ENCODE measurements at places on chromosomes 5 and 9.

DNA sequence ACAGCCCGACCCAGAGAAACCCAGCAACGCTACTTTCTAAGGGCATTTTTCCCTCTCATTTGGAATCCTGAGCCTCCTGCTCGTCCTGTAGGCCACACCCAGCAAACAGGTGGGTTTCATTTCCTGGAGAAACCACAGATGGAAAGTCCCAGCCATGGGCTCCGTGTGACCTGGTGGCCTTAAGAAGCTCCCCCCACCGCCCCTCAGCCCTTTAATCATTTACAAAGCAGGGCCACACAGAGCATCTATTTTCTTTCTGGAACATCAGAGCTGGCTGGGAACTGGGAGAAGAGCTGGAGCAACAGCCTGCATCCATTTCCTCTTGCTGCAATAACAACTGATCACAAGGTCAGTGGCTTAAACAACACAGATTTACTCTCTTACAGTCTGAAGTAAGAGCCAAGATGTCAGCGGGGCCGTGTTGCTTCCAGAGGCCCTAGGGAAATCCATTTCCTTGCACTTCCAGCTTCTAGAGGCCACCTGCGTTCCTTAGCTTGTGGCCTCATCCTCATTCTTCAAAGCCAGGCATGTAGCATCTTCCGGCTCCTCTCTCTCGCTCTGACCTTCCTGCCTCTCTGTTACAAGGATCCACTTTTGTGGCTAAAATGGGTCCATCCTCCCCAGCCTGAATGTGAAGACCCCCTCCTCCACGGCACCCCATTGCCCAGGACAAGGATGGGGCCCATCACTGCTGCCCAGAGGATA is 40.5 kb downstream of the C9orf50 start:
- peak; percentile 66 for DNase-seq

DNA sequence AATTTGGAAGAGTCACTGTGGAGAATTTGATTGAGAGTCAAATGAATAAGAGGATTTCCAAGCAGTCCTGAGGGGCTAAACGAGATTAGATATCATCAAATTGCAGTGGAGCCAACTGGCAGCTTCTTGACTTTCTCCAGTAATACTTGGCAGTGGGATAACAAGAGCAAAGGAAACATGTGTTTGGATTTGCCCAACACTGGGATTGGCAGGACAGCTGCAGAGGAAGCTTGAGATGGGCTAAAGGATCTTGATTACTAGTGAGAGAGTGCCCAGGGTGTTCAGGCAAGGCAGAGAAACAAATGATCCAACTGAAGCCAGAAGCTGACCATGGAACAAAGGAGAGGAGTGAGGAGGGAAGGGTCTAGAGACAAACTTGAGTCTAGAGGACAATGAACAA is 356.0 kb upstream of the ISL1 start:
- no peak for DNase-seq

GRCh38 chr5:74927336-74927735 is 61.1 kb upstream of the FAM169A start:
- DNase-seq, result no peak

DNA sequence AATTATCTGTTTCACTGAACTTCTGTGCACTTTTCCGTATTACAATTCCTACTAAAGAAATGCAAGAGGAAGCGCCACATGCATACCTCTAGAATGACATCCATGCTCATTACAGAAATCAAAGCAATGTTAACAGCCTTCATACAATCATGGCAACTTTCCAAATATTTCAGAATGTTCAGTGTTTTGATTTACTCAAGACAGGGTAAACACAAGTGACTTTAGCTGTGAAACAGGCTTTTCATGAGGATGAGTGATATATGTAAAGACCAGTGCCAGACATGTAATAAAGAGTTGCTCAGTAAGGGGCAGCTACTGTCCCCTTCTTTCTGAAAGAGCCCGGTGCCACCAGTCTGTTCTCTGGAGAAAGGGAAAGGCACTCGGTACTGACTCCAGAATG is 4.7 kb downstream of the BOD1 start:
- DNase-seq, result no peak

GRCh38 chr5:127026166-127026565 is 4.2 kb downstream of the MARCHF3 start:
- DNase-seq, result no peak

DNA sequence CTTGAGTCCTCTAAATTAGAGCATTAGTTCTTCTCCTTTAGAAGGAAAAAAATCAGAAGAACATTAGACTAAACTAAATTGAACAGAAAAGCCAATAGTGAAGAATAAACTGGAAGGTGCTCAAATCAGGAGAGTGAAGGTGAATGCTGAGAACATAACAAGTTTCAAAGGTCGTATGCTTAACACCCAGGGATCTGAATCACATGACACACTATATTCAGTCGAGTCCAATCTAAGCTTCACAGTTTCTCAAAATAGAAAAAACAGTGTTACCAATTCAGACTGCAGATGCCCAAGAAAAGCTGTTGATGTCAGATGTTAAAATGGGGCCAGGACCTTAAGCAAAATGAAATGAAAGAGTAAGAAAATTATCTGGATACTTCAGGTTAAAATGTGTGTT is 614.5 kb downstream of the EFNA5 start:
- no peak for DNase-seq

DNA sequence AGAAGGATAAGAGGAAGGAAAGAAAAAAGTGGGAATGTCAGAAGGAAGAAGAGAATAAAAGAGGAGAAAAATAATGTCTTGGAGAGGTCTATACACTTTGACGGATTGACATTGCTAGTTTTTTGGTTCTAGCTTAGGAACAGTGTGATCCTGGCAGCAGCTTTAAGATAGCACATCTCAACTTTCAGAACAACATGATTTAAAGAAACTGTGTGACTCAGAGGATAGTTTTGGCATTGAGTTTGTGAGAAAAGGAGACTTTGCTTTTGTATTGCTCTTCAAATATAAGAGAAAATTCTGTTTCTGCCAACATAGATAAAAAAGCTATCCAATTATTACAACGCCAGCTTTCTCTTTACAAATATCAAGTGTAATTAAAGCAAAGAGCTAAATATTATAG is 260.7 kb upstream of the ARRDC3 start:
- DNase-seq, result no peak

DNA sequence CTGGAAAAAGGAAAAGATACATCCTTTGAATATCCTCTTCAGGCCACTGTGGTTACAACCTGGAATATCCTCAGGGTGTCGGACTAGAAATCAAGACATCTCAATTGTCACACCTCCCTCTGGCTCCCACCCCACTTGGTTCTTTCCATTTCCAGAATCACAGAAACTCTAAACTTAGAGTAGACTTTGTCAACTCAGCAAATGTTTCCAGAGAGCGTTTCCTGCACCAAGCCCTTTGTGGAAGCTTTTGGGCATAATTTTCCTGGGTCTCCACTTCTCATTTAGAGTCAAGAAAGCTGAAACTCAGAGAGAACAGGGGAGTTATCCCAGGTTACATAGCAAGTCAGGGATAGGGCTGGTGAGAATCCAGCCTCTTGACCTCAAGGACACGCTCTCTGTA is 108.8 kb downstream of the ASTN2 start:
- DNase-seq, result no peak

GRCh38 chr9:91354881-91355280 is 6.8 kb downstream of the AUH start:
- no peak for DNase-seq

DNA sequence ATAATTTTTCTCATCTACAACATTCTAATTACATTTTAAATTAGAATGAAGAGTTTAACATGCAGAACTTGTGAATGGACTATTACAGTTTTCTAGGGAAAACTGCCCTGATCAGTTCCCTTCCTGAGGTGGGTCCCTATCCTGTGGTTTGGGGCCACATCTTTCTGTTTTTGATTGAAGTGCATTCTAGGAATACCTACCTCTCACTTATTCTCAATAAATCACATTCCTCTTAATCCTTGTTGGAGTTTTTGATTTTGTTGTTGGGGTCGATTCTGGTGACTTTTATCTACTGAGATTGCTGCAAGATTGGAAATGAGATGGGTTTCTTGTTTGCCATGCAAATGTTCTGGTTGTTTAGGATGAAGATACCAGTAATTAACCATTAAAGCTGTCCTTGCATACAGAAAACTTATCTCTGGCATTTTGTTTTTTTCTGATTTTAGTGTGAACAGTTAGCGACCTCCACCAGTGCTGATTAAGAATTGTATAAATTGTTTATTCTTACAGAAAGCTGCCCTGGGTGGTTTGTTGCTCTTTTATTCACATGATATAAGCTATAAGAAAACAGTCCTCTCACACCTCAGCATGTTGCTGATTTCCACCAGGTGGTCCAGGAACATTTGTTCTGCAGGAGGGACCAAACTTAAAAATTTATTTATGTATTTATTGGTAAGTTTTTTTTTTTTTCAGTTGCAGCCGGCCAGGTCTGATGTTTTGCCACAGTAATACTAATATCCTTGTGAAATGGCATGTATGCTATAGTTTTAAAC is 269.9 kb downstream of the FANCC start:
- DNase-seq, result no peak

- DNase-seq, result no peak
Observed at GRCh38 chr5:137856916-137857862, 10.5 kb upstream of the MYOT start.

- DNase-seq, result no peak
Observed at GRCh38 chr5:80676706-80677105, 21.9 kb upstream of the DHFR start.

DNA sequence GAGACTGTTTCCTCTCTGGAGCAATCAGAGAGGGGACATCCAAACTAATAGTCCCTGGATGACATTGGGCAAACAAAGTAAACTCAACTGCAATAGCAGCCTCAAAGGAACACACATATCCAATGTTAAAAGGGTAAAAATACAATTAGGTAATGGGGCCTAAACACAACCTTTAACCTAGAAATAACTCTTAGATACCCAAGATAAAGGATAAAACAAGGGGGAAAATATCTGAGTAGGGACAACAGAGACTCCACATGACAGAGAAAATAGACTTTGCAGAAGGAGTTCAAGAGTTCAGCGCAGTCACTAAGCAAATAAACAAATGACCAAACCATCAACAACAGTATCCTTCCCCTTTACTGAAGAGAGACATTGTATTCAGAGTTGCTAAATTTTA is 149.3 kb downstream of the FBXO4 start:
- no peak for DNase-seq

GRCh38 chr5:137356127-137356526 is 143.0 kb downstream of the SPOCK1 start:
- DNase-seq, result no peak

DNA sequence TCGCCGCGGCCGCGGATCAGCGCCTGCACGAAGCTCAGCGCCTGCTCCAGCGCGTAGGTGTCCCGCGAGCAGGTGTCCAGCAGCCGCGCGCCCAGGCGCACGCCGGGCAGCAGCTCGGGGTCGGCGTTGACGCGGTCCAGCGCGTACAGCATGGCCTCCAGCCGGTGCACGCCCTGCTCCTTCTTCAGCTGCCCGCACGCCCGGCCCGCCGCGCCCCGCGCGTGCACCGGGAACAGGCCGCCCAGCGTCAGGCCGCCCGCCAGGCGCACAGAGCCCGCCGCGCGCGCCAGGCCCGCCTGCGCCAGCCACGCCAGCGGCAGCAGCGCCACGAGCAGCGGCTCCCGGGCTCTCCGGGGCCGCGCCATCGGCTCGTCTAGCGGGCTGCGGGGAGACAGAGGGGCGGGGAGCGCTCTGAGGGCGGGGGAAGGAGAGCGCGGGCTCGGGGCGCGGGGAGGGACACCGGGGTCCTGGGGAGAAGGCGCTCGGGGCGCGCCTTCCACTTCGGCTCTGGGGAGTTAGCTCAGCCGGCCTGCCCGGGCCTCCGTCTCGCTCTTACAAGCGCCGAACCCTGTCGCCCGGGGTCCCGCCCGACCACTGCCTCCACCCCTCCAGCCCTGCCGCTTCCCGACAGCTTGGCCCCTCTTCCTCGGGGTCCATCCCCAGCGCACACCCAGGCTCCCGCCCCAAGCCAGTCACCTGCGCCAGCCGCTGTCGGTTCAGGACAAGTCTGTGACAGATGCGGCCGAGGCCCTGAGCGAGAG is at the start of gene GRM6:
Gene GRM6, minus strand, starts transcription at position 741 of the 761 bp plus-strand sequence. Its CDS starts 376 bp downstream, at position 365.
- DNase-seq, result no peak

GRCh38 chr5:113266227-113266912 is 168.4 kb downstream of the TSSK1B start:
- no peak for DNase-seq

GRCh38 chr5:180287404-180287803 is 4.5 kb downstream of the MAPK9 start:
- no peak for DNase-seq

DNA sequence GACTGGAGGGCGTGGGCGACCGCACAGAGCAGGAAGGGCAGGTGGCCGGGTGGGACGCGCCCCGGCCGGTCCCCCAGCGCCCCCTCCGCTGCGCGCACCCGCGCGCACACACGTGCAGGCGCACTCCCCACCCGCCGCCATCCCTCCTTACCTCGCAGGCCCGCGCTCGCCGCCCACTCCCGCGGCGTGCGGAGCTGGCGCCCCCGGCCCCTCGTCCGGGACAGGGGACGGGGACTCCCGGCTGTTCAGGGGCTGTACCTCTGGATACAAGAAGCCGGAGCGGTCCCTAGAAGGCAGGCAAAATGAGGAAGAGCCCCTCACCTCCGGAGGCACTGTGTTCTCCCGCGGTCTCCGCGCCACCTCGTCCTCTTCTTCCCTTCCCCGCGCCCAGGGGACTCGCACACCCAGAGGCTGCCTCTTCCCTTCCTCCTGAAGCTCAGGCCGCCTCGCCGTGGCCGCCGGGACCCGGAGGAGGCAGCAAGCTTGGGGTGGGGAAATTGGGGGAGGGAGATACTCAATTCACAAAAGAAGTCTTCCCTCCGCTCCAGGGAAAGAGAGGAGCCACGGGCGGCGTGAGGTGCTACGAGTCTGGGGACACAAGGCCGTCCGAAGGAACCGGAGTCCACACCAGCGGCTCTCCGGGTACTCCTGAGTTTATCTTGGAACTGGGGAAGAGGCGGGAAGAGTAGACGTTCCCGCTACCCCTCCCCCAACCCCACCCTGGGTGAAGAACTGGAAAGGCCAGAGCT is 1.4 kb upstream of the GABRB2 start:
- DNase-seq, result no peak

DNA sequence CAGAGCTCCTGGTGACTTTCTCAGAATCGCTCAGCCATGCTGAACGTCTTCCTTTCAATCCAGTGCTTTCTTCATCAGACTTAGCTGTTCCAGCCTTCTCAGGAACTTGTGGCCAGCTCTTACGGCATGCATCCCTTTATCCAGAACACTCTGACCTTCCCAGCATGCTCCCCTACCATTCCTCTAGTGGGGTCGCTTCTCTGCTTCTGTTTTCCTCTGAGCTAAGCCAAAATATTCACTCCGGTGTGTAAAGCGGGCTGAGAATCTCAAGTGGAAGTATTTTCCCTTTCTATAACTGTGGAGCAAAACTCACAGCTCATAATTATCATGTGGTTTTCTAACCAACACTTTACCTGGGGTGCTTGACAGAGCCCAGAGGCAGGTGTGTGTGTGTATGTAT is 6.2 kb downstream of the DCANP1 start:
- DNase-seq, result no peak

All from activated CD4-positive, alpha-beta T cell treated with anti-CD3 and anti-CD28 coated beads, Interleukin-2, amount 10 ng/mL, durations not matched to agents 7 days and 5 days (primary cell).